Suprapubic skin (tissue), 4 donors: ENCODE measurements at places on chromosomes 3 and 15. TPM values are rescaled to one million over a fixed set of nuclear protein-coding genes. Genes with fewer than 3 reads are reported as not detected.

TMA7 gene
- total RNA-seq = 135 TPM

GPR176 gene
- total RNA-seq = 1.7 TPM

ATP13A5 gene
- 9.8 TPM for total RNA-seq

SHC4 gene
- 1.4 TPM for total RNA-seq

GOLGA8T gene
- not detected for total RNA-seq

ZBBX gene
- total RNA-seq = not detected

MKRN3 gene
- not detected for total RNA-seq

DUOXA2 gene
- total RNA-seq = not detected

GRCh38 chr15:41934843-41935242, 37.5 kb downstream of the EHD4 start:
- no peak for DNase-seq

- no peak for DNase-seq
These were observed 114.5 kb upstream of the GRM7 start for GRCh38 chr3:6746443-6746842.

DNA sequence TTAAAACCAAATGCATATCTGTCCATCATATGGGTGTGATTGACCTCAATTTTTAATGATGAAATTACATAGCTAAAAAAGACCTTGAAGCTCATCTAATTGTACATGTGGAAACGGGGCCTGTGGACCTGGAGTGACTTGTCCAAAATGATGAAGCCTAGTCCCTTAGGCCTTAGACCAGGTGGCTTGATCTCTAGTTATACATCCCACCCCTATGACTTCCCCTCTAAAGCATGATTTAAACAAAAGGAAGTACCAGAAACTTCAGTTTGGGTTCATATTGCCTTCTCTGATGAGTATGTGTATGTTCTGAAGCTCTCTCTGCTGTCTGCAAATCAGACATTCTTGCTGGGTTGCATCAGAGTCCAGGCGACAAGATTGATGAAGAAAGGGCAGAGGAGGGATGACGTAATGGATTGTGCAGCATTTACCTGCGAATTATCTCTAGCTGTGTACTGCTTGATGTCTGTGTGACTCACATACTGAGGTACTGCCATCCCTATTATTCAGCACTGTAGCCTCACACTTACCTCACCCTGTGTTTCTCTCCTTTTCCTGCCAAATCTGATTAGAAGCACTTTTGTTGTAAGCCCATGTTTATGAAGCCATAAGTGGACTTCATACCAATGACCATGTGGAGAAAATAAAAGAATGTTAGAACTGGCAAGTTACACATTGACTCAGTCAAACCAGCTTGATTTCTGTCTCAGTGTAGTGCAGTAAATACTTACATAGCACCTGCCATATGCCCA, 111.5 kb downstream of the FILIP1L start:
- DNase-seq = no peak

DNA sequence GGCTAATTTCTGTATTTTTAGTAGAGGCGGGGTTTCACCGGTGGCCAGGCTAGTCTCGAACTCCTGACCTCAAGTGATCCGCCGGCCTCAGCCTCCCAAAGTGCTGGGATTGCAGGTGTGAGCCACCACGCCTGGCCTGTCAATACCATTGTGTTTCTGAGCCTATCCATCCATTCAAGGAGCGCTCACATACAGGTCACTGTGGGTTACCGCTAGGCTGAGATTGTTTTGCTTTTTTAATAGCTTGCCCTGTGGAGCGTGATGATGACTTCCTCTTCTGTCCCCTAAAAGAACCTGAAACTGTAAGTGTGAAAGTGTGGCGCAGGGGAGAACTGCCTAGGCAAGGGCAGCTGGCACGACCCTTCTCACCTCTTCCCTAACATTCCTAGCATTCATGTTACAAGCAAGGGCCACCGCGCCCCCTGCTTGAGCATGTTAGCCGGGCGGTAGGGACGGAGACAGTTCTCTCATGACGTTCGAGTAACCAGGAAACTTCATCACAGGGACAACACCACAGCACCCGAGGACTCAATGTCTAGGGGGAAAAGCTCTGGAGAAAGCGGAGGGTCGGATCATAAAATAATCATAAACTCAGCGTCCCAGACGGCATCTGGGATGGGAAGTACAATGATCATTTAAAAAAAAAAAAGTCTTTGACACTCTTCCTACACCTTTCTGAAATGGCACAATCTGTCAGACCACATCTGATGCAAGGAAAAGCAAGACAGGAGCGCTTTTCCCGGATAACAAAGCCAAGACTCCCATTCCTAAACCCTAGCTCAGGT, 790 bp downstream of the LAMP3 start:
- DNase-seq = no peak

DNA sequence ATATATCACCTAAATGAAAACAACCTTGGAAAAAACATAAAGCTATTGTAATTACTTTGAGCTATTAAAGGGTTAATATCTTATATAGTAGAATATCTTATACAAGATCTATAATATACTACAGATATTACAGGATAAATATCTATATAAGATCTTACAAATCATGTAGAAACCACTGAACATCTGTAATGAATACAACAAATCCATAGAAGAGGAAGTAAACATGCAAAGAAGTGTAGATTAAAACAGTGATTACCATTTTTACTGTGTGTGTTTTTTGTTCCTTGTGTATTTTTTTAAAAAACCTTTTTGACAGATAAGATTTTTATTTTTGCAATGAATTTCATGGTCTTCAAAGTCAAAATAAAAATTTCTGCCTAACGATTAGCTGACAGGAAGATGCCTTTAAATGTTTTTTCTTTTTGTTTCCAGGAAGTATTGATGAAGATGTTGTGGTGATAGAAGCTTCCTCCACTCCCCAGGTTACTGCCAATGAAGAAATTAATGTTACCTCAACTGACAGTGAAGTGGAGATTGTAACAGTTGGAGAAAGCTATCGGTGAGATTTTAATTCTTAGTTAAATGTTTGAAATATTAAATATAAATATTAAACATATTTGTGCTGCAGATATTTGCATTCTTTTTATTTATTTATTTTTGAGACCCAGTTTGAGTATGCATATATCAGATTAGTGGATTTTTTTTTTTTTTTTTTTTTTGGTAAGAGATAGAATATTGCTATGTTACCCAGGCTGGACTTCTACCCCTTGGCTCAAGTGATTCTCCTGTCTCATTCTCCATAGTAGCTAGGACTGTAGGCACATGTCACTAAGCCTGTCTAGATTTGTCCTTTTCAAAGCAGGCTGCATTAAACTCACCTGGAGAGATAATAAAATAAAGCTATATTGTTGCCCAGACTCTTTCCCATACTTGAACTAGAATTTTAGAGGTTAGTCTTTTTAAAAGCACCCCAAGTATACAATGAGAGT, 52.8 kb upstream of the CCNB2 start:
- DNase-seq = no peak

- DNase-seq = no peak
These were observed 133.9 kb downstream of the RAP2B start for GRCh38 chr3:153295901-153296300.

DNA sequence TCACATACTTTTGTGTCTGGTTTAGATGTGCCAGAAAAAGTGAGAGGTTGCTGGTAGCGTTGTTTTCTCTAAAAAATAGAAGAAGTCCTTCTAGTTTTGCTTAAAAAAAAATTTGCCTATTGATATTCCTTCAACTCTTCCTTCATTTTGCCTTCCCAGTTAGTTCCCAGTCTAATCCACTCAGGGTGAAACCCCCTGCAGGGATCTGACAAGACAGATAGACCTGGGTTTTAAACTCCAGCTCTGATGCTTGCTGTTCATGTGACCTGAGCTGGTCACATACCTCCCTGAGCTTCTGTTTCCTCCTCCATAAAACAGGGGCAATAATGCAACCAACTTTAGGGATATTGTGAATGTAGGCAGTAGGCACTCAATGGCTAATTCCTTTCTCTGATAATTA, 18.6 kb upstream of the KCTD6 start:
- no peak for DNase-seq

- no peak for DNase-seq
These were observed 205.3 kb downstream of the SOX2 start for GRCh38 chr3:181917027-181917426.

DNA sequence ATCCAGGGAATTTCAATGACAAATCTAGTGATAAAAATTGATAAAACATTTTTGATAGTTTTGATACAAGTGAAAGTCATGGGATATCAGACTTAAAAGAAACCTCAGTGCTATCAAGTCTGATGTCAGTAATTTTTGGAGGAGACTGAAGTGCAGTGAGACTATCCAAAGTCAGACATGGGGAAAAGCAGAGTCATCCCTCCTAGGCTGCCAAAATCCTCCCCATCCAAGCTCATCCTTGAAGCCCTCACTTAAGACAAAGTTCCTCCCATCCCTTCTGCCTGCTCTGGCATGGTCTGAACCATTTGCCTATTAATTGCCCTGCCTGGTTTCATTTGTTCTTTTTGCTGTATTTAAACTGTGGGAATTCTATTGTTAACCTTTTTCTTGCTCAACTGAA, 456.9 kb upstream of the UBE2E2 start:
- DNase-seq = no peak

DNA sequence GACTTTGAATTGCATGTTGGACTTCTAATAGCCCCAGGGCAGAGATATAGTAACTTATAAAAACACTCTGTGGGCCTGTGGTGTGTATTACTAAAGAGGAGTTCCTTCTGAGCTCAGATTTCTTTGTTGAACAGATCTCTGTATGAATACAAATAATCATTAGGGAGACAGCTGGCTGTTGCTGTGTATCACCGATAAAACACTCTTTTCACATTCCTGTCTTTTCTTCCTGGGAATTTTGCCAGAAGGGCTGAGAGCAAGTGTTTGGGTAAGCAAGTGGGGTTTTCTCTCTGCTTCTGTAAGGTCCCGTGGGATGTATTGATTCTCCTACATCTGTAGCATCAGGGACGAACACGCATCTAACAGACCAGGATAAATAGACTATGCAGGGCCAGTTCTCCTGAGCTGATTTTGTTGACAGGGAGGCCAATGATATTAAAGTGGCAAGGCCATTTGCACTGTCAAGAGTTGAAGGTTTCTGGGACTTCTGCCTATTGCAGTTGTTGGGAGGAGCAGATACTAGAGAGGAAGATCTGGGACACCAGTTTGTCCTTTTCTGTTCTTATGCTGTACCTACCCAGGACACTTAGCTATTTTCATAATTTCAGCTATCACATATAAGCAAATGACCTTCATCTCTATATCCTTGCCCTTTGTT, 225.9 kb upstream of the CD96 start:
- no peak for DNase-seq

GRCh38 chr3:154034797-154035330, 86.3 kb upstream of the ARHGEF26 start:
- no peak for DNase-seq

GRCh38 chr3:116836286-116836685, 126.7 kb downstream of the TUSC7 start:
- no peak for DNase-seq

- no peak for DNase-seq
These were observed 289.6 kb downstream of the EFHB start for GRCh38 chr3:19644405-19644804.

GRCh38 chr3:136836511-136837156, 17.7 kb downstream of the SLC35G2 start:
- no peak for DNase-seq

GRCh38 chr15:58438956-58439355, 7.2 kb downstream of the LIPC start:
- DNase-seq = peak; percentile 54

- DNase-seq = no peak
These were observed 34.6 kb upstream of the APEH start for GRCh38 chr3:49639551-49639950.

- no peak for DNase-seq
These were observed 39.1 kb downstream of the SCAPER start for GRCh38 chr15:76866008-76866407.

- no peak for DNase-seq
These were observed 80.4 kb upstream of the MEF2A start for GRCh38 chr15:99485153-99485961.

DNA sequence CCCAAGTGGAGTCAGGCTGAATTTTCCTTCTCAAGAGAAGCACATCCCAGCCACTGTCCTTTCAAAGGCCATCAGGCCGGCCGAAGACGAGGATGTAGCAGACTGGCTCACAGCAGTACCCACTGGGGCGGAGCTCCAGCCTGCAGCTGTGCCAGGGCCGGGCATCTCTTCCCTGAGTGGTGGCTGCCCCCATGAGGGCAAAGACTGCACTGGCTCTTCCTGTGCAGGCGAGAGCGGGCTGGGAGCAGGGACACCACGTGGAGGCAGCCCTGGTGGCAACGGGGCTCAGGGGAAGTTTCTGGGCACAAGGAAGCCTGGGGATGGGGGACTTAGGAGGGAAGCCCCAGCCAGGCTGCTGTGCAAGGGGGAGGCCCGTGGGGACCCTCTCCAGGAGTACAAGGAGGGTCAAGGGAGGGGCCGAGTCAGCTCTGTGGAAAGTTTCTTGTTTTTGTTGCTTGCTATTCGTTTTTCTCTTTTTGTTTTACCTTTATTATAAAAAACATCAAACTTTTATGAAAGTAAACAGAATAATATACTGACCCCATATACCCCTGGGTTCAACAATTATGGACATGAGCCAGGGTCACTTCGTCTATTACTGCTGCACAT, 66.1 kb downstream of the RPN1 start:
- no peak for DNase-seq

DNA sequence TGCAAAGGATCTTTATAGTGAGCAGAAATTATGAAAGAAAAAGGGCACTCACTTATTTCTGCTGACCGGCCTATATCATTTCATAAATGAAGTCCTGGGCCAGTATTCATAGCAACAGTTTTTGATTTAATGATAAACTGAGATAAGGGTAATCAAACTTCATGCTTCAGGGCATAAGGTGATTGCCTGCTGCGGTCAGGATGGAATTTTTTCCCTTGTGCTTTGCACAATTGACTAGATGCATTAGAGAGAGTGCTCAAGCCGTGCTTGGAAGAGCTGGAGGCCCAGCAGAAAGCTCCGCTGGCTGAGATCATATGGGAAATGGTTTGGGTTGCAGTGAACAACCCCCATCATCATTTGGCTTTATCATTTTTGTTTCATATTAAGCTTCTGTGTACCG, 10.4 kb downstream of the SEMA6D start:
- no peak for DNase-seq

DNA sequence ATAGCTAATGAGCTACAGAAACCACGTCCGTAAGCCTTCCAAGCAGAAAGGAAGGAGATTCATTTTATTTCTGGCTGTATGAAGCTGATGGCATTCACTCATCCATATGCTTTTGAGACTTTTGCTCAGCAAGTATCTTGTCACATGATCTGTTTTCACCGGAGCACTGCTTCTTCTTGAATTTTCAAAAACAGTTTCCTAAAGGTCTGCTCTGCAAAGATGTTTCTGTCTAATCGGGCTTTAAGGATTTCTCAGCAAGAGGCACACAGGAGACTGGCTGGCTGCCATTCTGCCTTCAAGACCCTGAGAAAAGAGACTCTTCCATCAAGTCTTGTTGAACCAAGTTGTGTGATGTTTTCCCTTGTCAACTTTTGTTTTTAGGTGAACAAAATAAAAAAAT, 289.6 kb upstream of the LYSMD4 start:
- no peak for DNase-seq

GRCh38 chr3:52159503-52159902, 5.3 kb upstream of the POC1A start:
- DNase-seq = no peak

- DNase-seq = no peak
These were observed 43.2 kb downstream of the ARHGEF3 start for GRCh38 chr3:56758539-56758981.
